ENCODE measurements at places on chromosomes 5 and 9.

GRCh38 chr9:75083188-75083970 lies 4.6 kb downstream of the NMRK1 start:
- no peak for DNase-seq

DNA sequence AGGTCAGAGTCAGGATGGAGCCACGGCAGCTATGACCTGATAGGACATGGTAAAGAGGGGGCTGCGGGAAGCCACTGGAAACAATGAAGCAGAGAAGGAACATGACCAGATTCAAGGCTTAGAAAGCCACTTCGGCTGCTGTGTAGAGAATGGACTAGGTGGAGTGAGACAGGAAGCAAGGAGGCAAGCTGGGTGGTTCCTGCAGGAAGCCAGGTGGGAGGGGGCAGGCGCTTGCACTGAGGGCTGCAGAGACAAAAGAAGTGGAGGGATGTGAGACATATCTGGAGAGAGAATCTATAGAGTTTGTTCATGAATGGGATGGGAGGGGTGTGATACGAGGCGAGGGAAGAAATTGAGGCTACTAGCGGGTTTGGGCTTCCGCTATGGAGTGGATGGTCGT lies 19.0 kb upstream of the N4BP3 start:
- no peak for DNase-seq

DNA sequence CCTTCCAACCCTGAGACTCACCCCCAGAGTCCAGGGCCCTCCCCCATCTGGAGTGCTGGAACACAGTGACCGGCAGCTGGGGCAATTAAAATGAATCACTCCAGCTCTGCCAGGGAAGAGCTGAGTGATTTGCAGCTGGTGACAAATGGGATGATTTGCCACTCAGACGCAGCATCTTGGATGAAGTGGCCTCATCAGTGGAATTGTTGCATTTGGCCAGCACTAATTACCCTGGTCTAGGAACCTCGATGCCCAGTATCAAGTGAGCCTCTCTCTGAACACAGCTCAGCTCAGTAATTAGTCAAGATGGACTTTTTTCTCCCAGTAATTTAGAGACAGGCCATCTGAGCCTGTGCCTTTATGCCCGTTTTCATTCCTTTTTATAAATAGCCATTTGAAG lies 259.5 kb downstream of the GRIA1 start:
- no peak for DNase-seq

DNA sequence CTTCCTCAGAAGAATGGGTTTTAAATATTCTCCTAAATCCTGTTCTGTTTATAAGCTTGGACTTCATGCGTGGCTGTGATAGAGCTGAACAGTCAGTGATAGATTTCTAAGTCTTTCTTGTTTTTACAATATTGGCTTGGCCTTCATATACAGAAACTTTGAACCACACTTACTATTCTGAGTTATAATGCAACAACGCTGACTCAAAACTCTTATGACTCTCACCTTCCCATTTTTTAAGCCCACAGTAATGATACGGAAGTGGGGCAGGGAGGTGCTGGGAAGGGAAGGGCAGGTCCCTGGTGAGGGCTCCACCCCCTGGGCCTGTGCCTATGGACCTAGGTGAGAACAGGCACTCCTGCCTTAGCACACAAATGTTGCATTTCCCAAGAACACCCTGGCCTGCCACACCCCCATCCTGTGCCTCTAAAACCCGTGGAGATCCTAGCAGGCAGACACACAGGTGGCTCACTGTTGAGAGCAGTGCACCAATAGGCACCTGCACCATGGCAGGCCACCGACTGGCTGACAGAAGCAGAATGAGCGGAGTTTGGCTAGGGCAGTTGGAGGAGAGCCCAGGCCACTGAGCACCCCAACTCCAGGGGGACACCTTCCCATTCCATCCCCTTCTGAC lies 376.7 kb downstream of the GABRG2 start:
- DNase-seq, result no peak

GRCh38 chr5:96026406-96027041 lies 64.9 kb upstream of the ELL2 start:
- DNase-seq, result no peak

GRCh38 chr5:60634051-60634450 lies 65.9 kb downstream of the DEPDC1B start:
- DNase-seq, result no peak

- no peak for DNase-seq
These were observed 7.6 kb downstream of the LHX3 start for GRCh38 chr9:136197084-136197875.

DNA sequence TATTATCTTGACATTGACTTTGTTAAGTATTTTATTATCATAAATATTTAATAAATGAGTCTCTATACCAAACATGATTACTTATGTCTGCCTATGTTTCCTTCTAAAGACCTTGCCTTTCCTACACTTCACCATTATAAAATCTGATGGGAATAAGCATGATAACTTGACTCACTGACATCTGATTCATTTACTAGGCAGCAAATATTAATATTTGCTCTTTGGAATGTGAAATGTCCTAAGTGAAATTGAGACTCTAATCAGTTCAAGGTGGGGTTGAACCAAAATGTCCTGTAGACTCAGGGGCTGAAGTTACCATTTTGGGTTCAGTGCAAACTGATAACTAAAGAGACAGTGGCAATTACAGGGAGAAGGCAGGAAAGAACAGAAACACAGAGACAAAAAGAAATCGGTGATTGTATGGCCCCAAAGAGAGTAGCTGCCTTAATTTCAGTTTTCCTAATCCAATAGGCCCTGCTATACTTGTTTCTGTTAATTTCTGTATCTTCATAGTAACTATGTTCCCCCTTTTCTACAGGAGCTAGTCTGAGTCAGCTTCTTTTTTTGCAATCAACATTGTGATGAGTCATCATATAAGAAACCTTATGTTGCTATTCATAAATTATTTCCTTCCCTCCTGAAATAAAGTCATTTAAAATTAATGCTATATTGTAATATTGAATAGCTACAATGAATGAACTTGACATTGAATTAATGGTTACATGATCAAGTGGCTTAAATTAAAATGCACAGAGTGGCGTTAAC lies 296.8 kb downstream of the PDE4D start:
- DNase-seq, result no peak

GRCh38 chr5:73827106-73827450 lies 201.1 kb downstream of the ARHGEF28 start:
- DNase-seq, result no peak

DNA sequence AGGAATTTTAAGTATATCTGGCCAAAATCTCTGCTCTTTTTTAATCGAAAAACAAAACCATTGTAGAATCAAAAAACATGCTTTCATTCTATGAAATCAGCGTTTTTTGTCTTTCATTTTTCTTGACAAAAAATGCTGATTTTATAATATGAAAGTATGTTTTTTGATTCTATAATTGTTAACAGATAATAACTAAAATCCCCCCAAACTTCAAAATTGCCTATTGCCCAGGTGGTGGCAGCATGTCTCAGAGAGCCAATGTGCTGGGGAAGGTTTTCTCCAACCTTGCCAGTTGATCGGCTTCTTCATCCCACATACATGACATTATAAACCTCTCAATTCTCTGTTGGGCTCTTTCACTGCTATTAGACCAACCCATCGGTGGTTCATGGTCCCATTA lies 5.1 kb upstream of the SMIM15 start:
- DNase-seq, result no peak

- DNase-seq, result no peak
These were observed 8.4 kb upstream of the GOLPH3 start for GRCh38 chr5:32182463-32183063.

GRCh38 chr9:33378121-33378795 lies 24.1 kb downstream of the AQP7 start:
- DNase-seq, result no peak

Measured in stimulated activated CD4-positive, alpha-beta T cell treated with anti-CD3 and anti-CD28 coated beads, Interleukin-1b, Interleukin-23, amount 100 ng/mL, for 24 hours (primary cell).